ENCODE measurements at places on chromosomes 11 and 22.

DNA sequence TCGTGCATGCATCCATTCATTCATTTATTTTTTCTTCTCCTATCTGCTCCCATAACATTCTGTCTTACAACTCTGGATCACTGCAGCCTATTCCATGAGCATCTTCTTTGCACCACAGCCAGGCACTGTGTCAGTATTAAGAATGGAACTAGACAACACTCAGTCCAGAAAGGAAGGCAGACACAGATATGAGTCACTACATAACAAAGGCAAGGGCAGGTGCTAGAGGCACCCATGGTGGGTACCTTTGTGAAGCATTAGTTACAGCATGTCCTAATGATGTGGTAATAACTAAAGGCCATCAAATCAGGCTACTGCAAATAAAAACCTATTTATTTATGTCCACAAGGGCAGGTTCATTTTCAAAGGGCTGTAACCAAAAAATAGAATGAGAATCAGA lies 28.1 kb downstream of the TENM4 start:
- DNase-seq: no peak

DNA sequence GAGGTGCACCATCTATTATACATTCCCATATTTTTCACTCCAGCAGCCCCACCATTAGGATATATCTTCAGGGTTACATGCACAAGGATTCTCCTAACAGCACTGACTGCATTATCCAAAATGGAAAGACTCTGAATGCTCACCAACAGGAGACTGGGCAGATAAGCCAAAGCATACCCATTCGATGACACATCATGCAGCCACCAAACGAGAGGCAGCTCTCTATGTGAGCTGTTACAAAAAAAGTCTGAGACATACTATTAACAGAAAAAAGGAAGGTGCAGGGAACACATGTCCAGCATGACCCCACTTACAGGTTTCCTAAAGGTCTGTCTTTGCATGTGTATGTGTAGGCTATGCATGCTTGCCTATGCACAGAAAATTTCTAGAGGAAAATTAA lies 12.4 kb upstream of the SERPIND1 start:
- DNase-seq: no peak

GRCh38 chr11:23555085-23555484 lies 694.8 kb upstream of the CCDC179 start:
- DNase-seq: no peak

DNA sequence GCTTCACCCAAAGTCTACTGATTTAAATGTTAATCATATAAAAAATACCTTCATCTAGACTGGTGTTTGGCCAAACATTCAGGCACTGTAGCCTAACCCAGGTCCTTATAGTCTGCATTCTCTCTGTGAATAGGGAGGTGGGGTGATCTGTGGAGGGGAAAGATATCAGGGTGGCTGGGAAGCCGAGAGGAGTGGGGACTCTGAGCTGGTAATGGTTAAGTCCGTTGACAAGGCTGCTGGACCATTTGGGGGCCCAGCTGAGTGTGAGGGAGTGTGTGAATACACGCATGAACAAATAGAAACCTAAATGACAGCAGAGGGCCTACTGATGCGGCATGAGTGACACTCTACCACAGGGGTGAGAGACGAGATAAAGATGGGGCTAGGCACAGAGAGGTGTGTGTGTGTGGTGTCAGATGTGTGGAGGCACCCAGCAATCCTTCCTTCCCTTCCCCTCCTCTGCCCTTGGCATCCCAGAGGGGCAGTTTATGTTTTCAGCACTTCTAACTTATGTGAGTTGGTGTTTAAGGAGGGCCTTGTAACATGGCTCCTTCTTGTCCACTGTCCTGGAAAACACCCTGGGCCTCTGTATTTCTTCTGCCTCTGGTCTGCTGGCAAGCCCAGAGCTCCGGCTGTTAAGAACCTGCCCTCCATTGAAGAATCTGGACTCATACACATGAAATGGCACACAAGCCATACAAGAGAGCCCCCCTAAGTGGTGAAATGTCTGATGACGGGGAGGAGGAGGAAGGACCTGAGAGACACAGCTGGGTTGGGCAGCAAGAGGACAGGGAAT lies 249.1 kb upstream of the TBCEL start:
- no peak for DNase-seq

DNA sequence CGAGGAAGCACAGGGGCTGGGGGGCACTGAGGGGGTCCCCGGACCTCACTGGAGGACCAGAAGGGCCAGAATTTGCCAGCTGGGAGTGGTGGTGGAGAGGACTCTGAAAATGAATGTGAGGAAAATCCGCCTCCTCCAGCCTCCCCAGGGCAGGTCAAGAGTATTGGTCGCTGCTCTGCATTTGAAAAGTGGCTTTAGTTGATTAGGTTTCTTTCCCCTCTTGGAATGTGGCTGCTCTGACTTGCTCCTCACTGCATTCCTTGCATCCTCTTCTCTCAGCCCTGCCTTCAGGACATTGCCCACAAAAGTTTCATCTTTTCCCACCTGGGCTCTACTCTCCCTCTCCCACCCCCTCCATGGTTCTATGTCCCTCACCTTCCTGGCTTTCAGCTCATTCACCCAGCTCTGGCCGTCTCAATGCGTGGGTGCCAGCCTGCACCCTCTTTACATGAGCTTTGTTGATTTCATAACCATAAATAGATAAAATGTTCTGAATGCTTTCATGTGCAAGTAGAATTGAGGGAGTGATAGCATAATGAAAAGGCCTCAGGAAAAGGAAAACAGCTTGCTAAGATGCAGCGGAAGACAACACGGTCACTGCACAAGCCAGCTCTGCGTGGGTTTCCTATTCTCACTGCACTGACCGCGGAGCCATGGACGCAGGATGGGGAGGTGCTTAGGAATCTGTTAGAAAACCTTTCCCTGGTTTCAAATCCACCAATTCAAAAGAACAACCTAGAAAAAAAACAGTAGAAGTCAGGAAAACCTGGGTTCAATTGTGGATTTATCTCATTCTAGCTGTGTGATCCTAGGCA lies 6.5 kb upstream of the NPAS4 start:
- no peak for DNase-seq

DNA sequence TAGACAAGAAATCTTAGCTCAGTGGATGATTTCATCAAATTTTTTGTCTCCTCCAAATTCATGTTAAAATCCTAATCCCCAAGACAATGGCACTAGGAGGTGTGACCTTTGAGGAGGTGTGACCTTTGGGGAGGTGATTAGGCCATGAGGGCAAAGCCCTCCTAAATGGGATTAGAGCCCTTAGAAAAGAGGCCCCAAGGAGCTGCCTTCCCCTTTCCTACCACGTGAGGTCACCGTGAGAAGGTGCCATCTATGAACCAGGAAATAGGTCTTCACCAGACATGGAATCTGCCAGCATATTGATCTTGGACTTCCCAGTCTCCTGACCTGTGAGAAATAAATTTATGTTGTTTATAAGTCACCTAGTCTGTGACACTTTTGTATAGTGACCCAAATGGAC lies 138.7 kb downstream of the TRIM29 start:
- DNase-seq: no peak

DNA sequence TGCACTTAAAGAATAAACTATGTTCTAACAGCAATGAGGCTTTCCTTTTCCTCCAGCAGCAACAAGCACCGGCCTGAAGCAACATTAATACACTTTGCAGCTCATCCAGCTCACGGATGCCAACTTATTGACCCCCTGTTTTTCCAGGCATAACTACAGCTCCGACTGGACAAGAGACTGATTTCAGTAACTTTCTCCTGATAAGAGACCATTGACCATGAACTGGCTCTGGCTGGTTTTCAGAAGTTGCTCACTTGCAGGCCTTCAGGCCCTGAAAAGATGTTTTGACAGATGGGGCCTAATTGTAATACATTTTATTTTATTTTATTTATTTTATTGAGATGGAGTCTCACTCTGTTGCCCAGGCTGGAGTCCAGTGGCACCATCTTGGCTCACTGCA lies 27.5 kb downstream of the GGT5 start:
- DNase-seq: no peak

- DNase-seq: no peak
These were observed 6.3 kb downstream of the TYR start for GRCh38 chr11:89184021-89184420.

- DNase-seq: no peak
These were observed 92.3 kb upstream of the B3GAT1 start for GRCh38 chr11:134504146-134504905.

- DNase-seq: no peak
These were observed 18.3 kb downstream of the RCN1 start for GRCh38 chr11:32109138-32109537.

- DNase-seq: no peak
These were observed 14.1 kb downstream of the VWCE start for GRCh38 chr11:61280883-61281580.

GRCh38 chr11:12189543-12190235 lies 79.3 kb downstream of the MICAL2 start:
- DNase-seq: no peak

DNA sequence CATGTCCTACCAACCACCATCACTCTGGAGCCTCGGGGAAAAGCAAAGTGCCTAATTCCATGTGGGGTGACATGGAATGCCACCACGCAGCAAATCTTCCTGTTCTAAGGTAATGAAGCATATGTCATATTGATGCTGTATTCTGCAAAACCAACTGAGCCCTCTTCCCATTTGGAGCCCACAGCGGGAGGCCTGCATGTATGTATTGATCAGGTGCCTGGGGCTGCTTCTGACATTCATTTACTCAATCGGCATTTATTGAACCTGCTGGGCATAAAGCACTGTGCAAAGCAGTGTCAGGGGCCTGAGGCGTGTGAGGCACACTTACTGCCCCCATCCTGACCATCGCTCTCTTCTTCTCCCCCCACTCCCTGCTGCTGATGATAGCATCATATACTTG lies 39.1 kb downstream of the ANKK1 start:
- no peak for DNase-seq

- no peak for DNase-seq
These were observed 10.7 kb downstream of the DSCAML1 start for GRCh38 chr11:117786135-117786870.

DNA sequence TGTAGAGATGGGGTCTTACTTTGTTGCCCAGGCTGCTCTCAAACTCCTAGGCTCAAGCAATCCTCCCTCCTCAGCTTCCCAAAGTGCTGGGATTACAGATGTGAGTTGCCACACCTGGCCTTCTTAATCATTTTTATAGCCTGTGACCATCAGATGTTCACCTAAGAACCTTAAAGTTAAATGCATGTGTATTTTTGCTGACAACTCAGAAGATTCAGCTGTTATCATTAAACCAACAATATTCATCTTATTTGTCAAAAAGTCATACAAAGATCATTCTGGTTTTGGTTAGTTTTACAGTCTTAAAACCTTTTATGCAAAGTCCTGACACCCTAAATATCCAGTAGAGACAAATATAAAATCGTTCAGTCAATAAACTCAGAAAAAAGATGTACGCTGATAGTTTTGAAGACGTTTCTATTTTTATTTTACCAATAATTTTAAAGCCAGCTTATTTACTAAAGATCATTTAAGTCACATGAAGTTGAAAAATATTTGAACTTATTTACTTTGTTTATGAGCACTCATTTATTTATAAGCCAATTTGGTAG lies 22.2 kb downstream of the CLDN5 start:
- DNase-seq: no peak

DNA sequence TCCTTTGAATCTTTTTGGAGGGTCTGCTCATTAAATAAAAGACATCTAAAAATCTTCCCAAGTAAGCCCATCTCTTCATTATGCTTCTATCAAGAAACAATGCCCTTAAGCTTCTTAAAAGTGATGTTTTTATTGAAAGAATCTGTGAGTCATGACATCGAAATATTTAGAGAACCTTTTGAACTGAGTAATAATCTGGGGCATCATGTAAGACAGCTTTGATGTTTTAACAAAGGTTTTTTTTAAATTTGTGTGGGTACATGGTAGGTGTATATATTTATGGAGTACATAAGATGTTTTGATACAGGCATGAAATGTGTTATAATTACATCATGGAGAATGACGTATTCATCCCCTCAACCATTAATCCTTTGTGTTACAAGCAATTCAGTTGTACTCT lies 46.8 kb downstream of the PLAAT5 start:
- DNase-seq: no peak

- DNase-seq: no peak
These were observed 39.3 kb upstream of the BSX start for GRCh38 chr11:123020968-123021367.

- no peak for DNase-seq
These were observed 9.5 kb downstream of the ALDH3B2 start for GRCh38 chr11:67664696-67665540.

DNA sequence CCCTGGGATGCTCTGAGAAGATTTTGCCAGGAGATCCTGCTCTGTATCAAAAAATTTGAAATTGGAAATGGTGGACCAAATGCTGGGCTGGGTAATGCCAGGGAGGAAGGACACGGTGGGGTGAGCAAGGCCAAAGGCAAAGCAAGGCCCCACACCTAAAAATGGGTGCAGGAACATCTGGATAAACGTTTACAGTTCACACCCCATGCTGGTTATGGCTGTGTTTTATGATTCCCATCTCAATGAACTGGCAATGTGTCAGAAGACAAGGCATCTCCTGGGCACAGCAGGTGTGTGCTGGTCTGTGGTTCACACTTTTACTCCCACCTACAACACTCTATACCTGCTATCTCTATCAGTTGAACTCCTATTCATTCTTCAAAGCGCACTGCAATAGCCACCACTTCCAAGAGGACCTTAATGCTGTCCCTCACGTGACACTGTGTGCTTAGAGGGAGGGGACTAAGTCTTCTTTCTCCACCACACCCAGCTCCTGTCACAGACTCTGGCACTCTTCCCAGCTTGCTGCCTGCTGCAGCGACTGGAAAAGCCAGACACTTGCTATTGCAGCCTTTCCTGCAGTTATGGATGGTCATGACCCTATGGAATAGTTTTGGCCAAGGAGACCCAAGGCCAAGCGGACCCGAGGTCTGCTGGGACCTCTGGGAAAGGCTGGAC lies 277.5 kb downstream of the CTTN start:
- no peak for DNase-seq

- DNase-seq: no peak
These were observed 36.8 kb upstream of the SMTN start for GRCh38 chr22:31044262-31044861.

DNA sequence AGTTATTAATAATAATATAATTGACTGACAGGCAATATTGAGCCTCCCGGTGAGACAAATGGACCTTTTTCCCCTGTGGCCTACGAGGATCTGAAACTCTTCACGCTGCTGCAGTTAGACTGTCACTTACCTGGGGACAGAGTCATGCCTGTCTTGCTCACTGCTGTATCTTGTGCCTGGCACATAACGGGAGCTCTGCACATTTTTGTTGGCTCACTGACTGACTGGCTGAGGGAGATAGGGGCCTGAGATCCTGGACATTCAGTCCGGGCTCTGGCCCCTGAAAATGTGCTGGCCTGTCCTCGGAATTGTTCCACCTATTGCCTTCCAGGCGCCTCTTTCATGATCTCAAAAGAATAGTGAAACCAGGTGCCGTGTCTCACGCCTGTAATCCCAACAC lies 743 bp upstream of the CD3D start:
- no peak for DNase-seq

DNA sequence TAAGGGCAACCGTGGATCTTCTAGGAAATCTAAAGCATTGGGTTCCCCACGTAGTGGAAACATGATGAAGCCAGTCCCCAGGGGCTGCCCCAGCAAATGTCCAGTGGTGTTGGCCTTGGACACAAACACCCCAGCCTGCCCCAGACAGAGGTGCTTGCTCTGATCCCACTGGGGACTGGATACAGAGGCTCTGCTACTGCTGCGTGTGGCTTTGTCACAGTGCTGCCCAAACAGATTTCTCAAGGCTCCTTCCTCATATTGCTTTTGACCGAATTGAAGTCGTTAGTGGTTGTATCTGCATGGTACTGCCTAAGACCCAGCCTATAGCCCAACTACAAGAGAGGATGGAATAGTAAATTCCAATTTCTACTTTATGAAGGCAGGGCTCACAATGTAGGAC lies 40.1 kb upstream of the CD44 start:
- no peak for DNase-seq

- DNase-seq: peak; percentile 22
These were observed at the start of gene CFAP300 for GRCh38 chr11:102047305-102047924. Gene CFAP300 (plus strand): TSS chr11:102047437. CDS start chr11:102047471, 34 bp downstream.

All from stimulated activated CD4-positive, alpha-beta T cell treated with anti-CD3 and anti-CD28 coated beads, Interleukin-15, amount 100 ng/mL, for 48 hours (primary cell).